M059J (cell line): ENCODE measurements at places on chromosomes 11 and 22. TPM values are rescaled to one million over a fixed set of nuclear protein-coding genes. Genes with fewer than 3 reads are reported as not detected.

Gene NECTIN1
- total RNA-seq, result 1.7 and 2.3 TPM in 2 replicates

DNA sequence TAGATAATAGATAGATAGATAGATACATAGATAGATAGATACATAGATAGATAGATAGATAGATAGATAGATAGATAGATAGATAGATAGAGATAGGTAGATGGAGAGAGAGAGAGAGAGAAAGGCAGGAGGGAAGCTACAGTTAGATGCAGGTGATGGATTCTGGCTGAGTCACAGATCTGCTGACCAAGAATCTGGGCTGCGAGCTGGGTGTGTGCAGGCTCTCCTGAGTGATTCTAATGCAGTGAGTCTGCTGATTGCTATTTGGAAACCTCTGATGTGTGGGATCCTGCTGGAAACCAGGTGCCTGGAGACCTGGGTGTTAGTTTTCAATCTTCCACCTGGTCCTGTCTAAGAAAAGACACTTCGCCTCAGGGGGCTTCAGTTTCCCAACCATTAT, 1441.8 kb downstream of the TBC1D22A start:
- DNase-seq, result no peak

Gene PRAME
- total RNA-seq, result not detected in 2 replicates

GRCh38 chr22:20062043-20062765, 17.8 kb upstream of the DGCR8 start:
- DNase-seq, result no peak

Gene GAL
- not detected in 2 replicates for total RNA-seq

DNA sequence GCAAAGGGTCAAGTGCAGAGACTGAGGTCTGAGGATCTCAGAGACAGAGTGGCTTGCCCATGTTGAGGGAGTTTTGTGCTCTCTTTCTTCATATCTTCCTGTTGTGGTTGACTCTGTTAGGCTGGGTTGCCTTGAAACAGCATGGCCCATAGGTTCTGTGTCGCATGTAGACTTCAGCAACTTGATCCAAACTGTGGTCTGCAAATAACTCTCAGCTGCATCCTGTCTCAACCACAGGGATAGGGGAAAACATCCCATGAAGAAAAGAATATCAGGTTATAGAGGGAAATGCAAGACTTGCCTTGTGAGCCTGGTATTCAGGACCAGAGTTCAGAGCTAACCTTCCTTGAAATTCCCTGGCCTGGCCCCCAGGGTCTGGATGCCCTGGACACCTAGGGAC, 69.4 kb downstream of the FLI1 start:
- DNase-seq, result no peak

- DNase-seq, result no peak
Measured at GRCh38 chr11:109772892-109773291, 320.3 kb upstream of the ZC3H12C start.

DNA sequence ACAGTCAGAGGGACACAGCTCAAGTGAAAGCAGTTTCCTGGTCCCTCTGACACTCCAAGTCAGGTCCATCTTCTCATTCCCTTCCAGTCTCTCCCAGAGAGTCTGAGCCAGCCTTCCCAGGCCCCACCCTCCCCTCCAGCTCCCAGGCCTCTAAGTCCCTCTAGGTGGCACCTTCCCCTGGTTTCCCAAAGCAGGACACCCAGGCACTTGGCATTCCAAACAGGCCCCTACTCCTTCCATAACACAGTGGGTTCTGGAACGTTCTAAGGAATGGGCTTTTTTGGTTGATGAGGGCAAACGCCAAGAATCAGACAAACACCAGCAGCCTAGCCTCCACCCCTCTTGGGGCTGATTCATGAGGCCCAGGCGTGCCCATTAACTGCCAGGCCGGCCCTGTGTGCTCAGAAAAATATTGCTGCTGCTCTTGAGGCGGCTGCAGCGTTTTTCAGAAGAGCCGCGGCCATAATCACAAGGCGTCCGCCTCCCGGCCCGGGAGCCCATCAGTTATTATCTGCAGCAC, 418.7 kb downstream of the SOX6 start:
- DNase-seq, result no peak

Gene PANX2
- total RNA-seq, result 0.54 and 3.3 TPM in 2 replicates

DNA sequence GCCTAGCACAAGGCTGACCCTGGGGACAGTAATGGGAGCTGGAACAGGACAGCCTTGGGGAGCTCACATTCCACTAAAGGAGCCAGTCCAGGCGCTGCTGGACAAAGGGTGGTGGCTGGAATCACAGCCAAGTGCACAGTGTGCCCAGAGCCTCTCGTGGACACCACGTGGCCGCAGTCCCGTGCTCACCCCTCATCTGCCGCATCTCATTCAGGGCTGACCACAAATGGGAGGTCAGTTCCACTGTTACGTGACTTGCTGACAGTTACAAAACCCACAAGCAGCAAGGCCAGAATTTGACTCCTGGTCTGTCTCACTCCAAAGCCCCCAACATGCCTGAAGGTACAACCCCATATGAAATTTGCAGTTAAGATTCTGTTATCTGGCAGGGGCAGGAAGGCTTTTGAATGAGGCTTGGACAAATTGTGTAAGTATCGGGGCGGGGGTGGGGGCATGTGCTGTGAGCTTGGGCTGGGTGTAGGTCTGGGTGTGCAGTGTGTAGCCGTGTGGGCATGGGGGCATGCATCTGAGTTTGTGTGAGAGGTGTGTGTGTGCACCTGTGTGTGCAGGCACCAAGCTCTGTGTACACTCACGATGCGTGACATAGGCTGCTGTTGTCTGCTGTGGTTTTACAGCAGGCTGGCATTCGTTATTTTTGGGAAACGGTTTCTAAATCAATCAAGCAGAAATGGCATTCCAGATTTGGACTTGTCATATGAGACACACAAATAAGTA, 301.7 kb downstream of the BRD1 start:
- peak; percentile 5 for DNase-seq

Gene CHRNA10
- 0.86 and 0.94 TPM in 2 replicates for total RNA-seq

Gene ZDHHC13
- total RNA-seq, result 41.1 and 55.5 TPM in 2 replicates

Gene CD3D
- total RNA-seq, result not detected in 2 replicates

- DNase-seq, result no peak
Measured at GRCh38 chr11:69278091-69278867, 15.7 kb upstream of the MYEOV start.

- no peak for DNase-seq
Measured at GRCh38 chr11:22711880-22712279, 45.5 kb downstream of the GAS2 start.

GRCh38 chr11:121249039-121249663, 43.4 kb upstream of the SC5D start:
- peak; percentile 84 for DNase-seq

DNA sequence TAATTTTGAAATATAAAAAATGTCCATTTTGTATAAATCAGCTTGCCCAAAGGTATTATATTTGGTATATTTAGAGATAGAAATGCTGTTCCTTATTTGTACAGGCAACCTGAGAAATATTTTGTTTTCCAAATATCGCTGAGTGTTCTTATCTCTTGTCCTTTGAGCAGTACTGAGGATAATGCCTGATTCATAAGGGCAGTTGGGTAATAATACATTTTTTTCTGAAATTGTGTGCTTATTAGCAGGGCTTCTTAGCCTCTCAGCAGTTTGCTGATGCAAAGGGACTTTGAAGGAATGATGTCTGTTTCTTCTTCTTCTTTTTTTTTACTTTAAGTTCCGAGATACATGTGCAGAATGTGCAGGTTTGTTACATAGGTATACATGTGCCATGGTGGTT, 69.1 kb downstream of the LDLRAD3 start:
- DNase-seq, result no peak

Gene SLC15A3
- total RNA-seq, result 7.9 and 23.3 TPM in 2 replicates

GRCh38 chr11:79546351-79546750, 105.5 kb upstream of the TENM4 start:
- DNase-seq, result no peak

Gene UBQLNL
- 0.34 TPM in 1 of 2 replicates, not detected in the other for total RNA-seq

Gene EMSY
- total RNA-seq, result 19.0 and 30.1 TPM in 2 replicates

GRCh38 chr11:69888483-69889181, 69.4 kb upstream of the FGF3 start:
- DNase-seq, result peak; percentile 60

GRCh38 chr11:824942-825341, 2.8 kb upstream of the CRACR2B start:
- DNase-seq, result peak; percentile 4

GRCh38 chr11:96254087-96254486, 88.9 kb downstream of the MAML2 start:
- DNase-seq, result peak; percentile 38
